ENCODE measurements at places on chromosomes 12 and 14.

GRCh38 chr12:80721326-80721725 lies 4.6 kb downstream of the MYF5 start:
- DNase-seq = no peak

GRCh38 chr14:101500061-101500460 lies 61.2 kb upstream of the DIO3 start:
- DNase-seq = no peak

GRCh38 chr12:116880817-116881324 lies 370 bp downstream of the HRK start:
- no peak for DNase-seq

GRCh38 chr12:1662761-1663439 lies 28.0 kb upstream of the ADIPOR2 start:
- no peak for DNase-seq

GRCh38 chr12:20364501-20364900 lies 3.8 kb upstream of the PDE3A start:
- DNase-seq = no peak
